SHP77 (cell line): ENCODE measurements at places on chromosomes 1 and 21.

GRCh38 chr1:79005945-79006344 lies 585 bp downstream of the ADGRL4 start:
- no peak for DNase-seq

DNA sequence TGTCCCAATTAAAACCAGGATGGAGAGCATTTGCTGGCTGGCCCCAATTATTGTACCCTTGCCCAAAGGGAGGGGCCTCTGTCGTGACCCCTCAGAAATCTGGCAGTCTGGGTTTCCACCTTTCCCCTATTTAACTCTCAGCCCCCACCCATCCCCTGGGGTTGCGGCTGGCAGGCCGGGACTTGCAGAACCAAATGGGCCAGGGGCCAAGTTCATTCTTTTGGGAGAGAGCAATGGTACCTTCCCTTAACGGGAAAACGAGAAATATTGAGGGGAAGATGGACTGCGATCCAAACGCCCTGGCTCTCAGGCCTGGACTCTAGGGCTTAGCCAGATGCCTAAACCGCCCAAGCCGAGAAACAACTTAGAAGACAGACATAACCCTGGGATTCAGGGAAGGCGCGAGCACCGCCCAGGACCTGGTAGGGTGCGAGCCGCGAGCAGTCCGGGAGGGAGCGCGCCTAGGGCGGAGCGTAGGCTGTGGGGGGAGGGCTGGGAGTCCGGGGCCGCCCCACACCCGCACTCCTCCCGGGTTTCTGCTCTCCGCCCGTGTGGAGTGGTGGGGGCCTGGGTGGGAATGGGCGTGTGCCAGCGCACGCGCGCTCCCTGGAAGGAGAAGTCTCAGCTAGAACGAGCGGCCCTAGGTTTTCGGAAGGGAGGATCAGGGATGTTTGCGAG lies at the start of gene SLC27A3:
SLC27A3 (plus strand) TSS at position 628 of the 678 bp plus-strand sequence. CDS start 91 bp downstream, outside the sequence.
- DNase-seq, result peak; percentile 89

- DNase-seq, result peak; percentile 14
Observed at GRCh38 chr1:46613661-46614603, 2.7 kb downstream of the MOB3C start.

DNA sequence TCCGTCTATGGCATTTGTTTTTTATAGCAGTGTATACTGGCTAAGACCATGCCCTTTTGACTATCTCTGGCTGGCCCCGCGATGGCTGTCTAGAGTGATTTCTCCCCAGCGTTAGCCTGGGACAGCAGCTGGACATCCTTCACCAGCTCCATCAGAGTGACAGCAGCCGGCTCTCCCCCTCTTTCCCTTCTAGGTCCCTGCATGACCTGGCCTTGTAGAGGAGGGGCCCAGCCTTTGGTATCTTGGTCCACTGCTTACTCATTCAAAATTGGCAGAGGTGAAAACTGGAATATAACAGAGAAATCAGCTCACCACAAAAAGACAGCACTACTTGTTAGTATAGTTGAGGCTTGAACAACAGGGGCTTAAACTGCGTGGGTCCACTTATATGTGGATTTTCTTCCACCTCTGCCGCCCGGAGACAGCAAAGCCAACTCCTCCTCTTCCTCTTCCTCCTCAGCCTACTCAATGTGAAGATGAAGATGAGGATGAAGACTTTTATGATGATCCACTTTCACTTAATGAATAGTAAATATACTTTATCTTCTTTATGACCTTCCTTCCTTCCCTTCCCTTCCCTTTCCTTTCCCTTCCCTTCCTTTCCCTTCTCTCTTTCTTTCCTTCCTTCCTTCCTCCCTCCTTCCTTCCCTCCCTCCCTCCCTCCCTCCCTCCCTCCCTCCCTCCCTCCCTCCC lies 29.4 kb upstream of the B3GALNT2 start:
- no peak for DNase-seq

DNA sequence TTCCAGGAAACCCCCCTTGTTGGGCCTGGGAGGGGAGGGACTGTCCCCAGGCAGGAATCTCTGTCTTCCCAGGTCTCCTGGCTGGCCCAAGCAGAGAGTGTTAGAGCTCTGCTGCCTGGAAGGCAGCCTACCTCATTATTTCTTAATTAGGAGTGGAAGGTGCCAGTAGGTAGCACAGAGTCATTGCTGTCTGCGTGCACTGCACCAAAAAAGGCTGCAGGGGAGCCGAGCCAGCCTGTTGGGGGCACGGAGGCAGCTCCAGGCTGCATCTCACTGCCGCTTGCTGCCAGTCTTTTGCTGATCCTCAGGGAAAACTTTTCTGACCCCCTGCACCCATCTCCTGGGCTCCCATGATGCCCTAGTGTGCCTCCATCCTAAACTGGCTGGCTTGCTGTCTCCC lies 58.1 kb downstream of the LRRN2 start:
- DNase-seq, result no peak

DNA sequence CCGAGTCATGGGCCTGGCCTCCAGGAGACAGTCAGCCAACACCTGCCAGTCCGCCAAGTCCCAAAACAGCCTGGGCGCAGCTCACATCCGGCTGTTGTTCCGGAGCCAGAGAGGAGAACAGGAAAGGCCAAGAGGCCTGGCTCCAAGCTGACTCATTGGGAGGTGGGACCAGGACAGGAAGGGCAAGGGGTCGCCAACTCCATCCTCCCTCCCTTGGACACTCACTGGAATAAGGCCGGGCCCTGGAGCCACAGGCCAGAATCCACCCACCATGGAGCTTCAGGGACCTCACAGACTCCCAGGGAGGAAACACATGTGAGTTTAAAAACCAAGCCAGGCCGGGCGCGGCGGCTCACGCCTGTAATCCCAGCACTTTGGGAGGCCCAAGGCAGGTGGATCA lies 25.1 kb upstream of the CLIC4 start:
- no peak for DNase-seq

- no peak for DNase-seq
Observed at GRCh38 chr1:29998686-29999085, 724.7 kb downstream of the MATN1 start.

DNA sequence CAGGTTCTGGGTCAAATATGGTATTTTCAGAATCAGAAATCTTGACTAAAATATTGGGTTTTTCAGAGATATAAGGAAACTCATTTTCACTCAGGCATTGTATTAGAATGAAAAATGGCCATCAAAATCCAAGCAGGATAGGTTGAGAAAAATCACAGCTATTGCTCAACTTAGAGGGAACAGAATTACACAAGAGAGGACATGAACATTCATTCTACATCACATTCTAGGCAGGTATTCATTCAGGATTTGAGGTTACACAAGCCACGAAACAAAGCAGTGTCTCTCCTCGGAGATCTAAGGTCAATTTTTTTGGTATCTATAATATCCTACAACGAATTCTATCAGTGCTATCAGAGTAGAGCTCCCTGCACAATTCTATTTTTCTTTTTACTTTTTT lies 163.6 kb upstream of the HP1BP3 start:
- DNase-seq, result no peak

DNA sequence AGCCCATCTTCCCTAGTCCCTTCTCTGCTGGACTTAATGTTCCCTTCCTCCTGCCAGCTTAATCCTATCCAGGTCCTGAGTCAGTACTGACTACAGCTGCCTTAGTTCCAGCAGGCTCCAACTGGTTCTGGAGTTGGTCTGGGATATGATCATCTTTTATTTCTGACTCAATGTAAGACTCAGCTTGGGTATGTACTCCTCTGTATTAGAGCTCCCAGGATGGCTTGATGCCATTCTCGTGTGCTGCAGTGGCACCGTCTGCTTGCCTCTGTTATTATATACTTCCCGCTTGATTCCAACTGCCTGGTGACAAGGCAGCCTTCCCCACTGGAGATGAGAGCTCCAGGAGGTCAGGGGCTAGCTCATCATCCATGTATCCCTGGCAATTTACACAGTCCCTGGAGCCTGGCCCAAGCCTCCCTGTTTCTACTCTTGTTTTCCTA lies 164.4 kb upstream of the DPT start:
- no peak for DNase-seq

GRCh38 chr1:112264010-112264409 lies 132.0 kb upstream of the CTTNBP2NL start:
- DNase-seq, result no peak
